Adipocyte (in vitro differentiated cells): ENCODE measurements at places on chromosomes 2 and 18.
A peak's percentile ranks its signal among the peaks of the same experiment; 100 is the strongest.

- DNase-seq: peak; percentile 44
Measured at GRCh38 chr18:45522371-45522770, 92.9 kb upstream of the SLC14A2 start.

DNA sequence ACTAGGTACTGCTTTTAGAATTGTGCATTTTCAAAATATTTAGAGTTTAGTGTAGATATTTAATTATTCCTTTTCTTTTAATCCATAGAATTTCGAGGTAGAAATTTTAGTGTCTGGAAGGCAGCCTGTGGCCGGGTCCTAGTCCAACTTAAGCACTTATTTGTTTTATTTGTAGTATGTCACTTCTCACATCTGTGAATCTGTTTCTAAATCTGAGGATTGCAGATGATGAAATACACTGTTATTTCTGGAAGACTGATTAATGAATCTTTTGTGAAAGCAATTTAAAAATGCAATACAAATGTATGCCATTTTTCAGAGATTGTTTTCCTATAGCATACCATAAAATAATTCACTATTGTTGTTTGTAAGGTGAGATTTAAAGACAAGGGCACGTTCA is 483.9 kb upstream of the TRIB2 start:
- peak; percentile 47 for DNase-seq

DNA sequence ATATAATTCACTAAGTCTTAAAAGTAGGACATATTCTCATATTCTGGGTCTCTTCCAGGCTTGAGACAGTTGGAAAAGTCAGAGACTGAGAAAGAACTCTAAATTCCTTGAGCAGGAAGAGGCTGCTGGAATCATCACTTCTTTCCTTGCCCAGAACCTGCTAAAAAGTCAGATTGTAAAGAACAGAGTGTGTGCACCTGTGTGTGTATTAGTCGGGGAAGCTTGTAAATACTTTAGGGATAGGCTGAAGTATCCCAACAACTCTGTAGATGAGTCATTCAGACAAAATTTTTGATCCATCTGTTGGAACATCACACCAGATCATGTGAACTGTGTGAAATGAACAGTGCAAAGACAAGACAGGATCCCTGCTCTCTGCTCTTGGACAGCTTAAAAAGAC is 16.1 kb downstream of the GAREM1 start:
- DNase-seq: peak; percentile 22

DNA sequence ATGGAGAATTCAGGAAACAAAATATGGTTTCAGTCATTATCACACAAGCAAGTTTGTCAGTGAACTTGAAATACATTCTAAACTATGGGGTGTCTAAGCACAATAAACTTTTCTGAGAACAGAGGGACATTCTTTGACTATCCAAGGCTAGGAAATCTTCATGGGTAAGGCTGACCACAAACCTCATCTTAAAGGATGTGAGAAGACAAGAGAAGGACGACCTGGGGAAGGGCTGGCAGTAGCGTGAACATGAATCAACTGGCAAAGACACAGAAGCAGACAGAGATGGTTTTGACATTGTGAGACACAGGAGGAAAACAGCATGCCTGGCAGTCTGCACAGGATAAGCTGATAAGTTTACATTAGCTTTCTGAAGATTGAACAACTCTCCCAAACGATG is 752.4 kb upstream of the SLC8A1 start:
- DNase-seq: no peak

GRCh38 chr2:215888680-215889079 is 124.7 kb downstream of the MREG start:
- peak; percentile 31 for DNase-seq

- DNase-seq: no peak
Measured at GRCh38 chr2:7816944-7817343, 864.9 kb upstream of the ID2 start.

DNA sequence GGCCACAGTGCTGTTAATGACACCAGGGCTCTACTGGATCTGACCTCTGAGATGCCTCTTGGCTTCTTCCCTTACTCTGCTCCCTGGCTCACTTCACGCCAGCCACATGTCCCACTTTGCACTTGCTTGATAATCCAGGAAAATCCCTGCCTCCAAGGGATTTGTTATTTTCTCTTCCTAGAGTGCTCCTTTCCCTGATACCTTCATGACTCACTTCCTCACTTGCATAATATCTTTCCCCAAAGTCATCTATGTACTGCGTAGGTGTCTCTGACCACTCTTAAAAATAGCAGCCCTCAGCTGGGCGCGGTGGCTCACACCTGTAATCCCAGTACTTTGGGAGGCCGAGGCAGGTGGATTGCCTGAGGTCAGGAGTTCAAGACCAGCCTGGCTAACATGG is 572.3 kb downstream of the PLCL1 start:
- DNase-seq: peak; percentile 16

DNA sequence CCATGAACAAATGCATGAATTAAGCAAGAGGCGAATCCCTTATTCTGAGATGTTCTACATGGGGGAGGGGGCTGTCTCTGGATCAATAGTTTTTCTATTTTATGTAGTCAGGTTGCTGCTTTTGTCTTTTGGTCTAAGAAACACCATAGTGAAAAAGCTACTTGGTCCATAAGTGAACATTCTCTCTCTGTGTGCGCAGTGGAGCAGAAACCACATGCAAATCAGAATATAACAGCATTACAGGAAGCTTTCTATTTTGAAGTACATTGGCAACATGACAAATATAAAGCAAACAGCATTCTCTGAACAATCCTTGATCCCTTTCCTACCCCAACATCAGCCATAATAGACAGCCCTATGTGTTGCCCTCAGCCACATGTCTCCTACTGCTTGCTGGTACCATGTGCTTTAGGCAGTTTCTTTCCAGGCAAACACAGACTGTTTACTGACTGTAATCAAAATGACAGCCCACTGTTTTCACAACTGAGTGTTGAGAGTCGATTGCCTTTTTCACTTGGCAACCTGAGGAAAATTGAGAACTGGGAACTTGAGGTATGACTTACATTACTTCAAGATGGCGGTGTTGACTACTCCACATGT is 10.6 kb downstream of the SCN3A start:
- no peak for DNase-seq

DNA sequence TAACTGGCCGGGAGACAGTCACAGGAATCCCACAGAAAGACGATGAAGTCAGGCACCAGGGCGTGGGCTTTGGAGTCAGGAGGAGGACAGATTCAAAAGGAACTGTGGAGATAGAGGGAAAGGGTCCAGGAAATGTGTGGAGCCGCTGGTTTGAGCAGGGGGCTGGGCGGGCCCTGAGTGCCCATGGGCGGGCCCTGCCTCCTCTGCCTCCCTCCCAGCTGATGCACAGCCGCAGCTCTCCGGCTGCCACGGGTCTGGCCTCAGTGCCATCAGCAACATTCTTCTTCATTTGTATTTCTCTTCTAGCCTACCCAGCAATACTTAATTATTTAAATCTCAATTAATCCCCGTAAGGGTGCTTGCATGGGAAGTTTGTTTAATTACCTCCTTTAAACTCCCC is 432.3 kb downstream of the NBAS start:
- no peak for DNase-seq

GRCh38 chr18:54806526-54806925 is 21.8 kb upstream of the RAB27B start:
- DNase-seq: peak; percentile 8

DNA sequence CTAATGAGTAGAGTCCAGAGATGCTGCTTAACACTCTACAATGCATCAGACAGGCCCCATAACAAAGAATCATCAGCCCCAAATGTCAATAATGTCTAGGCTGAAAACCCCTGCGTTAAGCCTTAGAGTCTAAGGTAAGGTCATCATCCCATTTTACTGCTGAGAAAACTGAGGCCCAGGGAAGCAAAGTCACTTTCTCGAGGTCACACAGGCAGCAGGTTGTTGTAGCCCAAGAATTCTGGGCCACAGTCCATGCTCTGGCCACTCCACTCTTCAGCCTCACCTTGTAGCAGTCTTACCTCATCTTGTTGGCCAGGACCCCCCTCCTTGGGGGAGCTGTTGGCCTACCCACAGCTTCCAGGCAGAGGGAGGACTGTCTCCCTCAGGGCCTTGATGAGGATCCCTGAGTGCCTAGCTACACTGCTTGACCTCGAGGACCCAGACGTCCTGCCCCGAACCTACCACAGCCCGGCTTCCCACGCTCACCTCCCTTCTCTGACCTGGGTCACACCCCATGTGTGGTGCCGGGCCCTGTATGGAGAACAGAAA is 54.4 kb downstream of the SMAD7 start:
- DNase-seq: no peak

DNA sequence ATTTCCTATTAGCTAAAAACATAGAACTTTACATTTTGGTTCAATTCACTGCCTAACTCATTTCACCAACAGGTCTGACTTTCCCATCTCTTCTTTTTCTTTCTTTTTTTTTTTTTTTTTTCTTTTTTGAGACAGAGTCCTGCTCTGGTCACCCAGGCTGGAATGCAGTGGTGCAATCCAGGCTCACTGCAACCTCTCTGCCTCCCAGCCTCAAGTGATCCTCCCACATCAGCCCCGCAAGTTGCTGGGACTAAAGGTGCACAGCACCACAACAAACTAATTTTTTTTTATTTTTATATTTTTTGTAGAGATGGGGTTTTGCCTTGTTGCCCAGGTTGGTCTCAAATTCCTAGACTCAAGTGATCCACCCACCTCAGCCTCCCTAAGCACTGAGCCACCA is 57.8 kb upstream of the HNRNPA3 start:
- DNase-seq: no peak

GRCh38 chr2:100178085-100178788 is 35.8 kb upstream of the AFF3 start:
- DNase-seq: no peak

DNA sequence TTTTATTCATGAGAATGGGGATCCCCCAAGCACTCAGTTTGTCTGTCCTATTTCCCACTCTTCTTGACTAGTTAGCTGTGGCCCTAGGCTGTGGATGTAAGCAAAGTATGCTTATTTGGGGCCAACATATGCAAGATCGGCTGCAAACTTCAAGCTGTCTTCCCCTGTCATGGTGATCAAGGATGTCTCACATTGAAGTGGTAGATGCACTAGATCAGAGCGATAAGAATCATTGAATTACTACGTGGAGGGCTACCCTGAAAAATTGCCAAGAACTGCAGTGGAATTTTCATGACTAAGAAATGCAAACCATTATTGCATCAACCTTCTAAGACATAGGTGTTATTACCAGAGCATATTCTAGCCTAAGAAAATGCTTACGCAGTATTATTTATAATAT is 527.4 kb downstream of the RNF144A start:
- DNase-seq: no peak

DNA sequence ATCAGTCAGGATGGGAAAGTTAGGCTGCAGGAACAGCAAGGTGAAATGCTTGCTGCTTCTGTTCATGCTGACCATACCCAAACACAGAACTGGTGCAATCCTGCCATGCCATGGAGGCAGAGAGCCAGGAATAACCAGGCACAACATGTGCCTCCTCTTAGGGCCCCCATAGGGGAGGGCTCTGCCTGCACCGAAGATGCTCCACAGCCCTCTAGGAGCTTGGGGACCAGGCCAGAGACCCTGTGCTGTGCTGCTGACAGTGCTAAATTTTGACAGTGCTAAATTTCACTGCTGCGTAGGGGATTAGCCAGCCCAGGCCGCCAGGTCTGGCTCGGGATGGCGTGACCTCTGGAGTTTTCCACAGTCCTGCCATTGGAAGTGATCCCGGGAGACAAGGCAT is 173.3 kb downstream of the SH3RF3 start:
- no peak for DNase-seq
